ENCODE measurements at places on chromosomes 6 and 20.

DNA sequence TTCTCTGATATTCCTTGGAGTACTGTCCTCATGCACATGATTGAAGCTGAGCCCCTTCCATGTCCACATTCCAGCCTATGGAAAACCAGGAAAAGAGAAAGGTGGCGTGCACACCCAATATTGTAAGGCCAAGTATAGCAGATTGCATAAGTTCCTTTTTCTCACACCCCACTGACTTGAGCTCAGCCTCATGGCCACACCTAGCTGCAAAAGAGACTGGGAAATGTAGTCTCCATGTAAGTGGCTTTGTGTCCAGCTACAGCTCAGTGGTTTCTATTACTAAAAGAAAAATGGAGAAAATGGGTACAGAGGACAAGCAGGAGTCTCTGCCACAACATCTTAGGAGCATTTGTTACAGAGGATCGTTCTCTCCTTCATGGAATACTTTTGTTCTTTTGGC, 10.8 kb upstream of the UST start:
- no peak for DNase-seq

GRCh38 chr6:32152769-32153563, 975 bp upstream of the PPT2 start:
- DNase-seq = peak; percentile 67

- DNase-seq = no peak
Measured at GRCh38 chr20:47406849-47407682, 50.6 kb upstream of the ZMYND8 start.

GRCh38 chr6:127247114-127248096, 19.3 kb upstream of the RNF146 start:
- no peak for DNase-seq

DNA sequence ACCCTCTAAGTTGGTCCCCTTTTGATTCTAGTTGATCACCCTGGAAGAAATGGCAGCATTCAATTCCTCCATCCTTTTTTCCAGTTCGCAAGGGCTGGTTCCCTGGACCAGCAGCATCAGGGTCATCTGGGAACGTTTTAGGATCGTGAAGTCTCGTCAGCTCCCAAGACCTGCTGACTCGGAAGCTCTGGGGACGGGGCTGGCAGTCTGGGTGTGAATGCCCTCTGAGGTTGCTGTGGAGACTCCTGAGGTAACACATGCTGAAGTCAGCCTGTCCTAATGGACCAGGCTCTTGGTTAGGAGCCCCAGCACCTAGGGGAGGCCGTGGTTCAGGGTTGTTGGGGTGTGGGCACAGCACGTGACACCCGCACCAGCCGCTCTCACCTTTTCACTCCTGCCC, 164.1 kb downstream of the SYNDIG1 start:
- no peak for DNase-seq

Measured in fibroblast of villous mesenchyme (primary cell).